Kidney epithelial cell (primary cell): ENCODE measurements at places on chromosomes 2 and 18. TPM values are rescaled to one million over a fixed set of nuclear protein-coding genes. Genes with fewer than 3 reads are reported as not detected.

Gene C2orf78
- not detected in 2 replicates for total RNA-seq

Gene TMEM185B
- total RNA-seq = 43.1 and 45.2 TPM in 2 replicates

Gene SLC35F5
- total RNA-seq = 61.7 and 66.3 TPM in 2 replicates

Gene IGFBP5
- total RNA-seq = 51.7 and 72.3 TPM in 2 replicates

Gene PMAIP1
- 65.2 and 73.9 TPM in 2 replicates for total RNA-seq

Gene ICA1L
- 7.3 and 7.6 TPM in 2 replicates for total RNA-seq

Gene SLC25A52
- not detected in 2 replicates for total RNA-seq

Gene C2orf80
- not detected in 2 replicates for total RNA-seq

Gene UGT1A8
- total RNA-seq = not detected in 2 replicates

Gene CPO
- not detected in 2 replicates for total RNA-seq

Gene FLACC1
- 0.14 and 0.54 TPM in 2 replicates for total RNA-seq

Gene SLC11A1
- 0.21 TPM in 1 of 2 replicates, not detected in the other for total RNA-seq

Gene BCL11A
- total RNA-seq = 6.7 and 9.2 TPM in 2 replicates

Gene RNU2-63P
- not detected in 2 replicates for total RNA-seq

Gene CERKL
- total RNA-seq = 0.07 and 0.17 TPM in 2 replicates

Gene CRYGC
- not detected in 2 replicates for total RNA-seq
